ENCODE measurements at places on chromosomes 13 and 19.

- no peak for DNase-seq
Measured at GRCh38 chr13:40341096-40341471, 325.4 kb downstream of the FOXO1 start.

GRCh38 chr19:30083701-30084156 lies 141.7 kb downstream of the URI1 start:
- no peak for DNase-seq

DNA sequence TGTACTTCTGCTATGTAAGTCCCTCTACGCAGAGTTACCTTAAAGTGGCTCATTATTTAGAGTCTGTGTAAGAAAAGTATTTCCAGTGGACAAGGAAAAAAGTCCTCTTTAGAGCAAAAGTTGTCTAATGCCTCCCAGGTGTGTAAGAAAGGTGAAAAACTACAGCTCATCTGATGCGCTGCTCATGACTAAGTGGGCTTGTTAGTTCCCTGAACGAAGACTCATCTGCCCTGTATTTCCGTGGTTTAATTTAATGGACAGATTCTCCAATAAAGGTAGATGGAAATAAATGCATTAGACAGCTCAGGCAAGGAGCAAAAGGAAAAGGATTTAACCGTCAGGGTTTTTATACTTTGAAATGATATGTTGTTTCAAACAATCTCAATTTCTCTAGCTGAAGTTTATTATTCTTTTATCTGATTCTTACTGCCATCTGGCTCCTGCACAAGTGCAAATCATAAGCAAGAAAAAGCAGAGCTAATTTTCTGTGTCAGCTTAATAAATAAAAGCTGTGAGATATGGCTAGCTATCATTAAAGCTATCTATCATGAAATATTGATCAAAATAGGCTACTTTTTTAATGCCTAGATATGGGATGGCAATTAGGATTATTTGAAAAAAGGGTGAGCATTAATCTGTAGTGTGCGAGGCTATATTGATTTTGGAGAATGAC lies 73.7 kb upstream of the PCDH9 start:
- no peak for DNase-seq

GRCh38 chr13:110268061-110268460 lies 38.9 kb downstream of the COL4A1 start:
- DNase-seq: no peak

DNA sequence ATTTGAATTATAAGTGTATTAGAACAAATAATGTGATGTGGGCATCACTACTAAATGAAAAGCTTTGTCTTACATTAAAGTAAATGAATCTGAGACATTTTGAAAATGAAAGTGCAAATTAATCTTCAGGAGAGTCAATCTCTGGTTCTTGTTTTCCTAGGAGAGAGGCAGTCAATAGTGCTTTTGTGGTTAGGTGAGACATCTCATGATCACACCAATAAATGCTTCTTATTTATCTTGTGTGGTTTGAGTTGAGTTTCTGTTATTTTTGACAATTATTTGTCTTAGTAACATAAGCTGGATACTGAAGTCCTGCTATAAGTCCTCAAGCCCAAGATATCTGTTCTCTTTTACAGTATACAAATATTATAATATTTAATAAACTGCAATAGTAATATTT lies 1378.0 kb upstream of the PCDH9 start:
- no peak for DNase-seq

DNA sequence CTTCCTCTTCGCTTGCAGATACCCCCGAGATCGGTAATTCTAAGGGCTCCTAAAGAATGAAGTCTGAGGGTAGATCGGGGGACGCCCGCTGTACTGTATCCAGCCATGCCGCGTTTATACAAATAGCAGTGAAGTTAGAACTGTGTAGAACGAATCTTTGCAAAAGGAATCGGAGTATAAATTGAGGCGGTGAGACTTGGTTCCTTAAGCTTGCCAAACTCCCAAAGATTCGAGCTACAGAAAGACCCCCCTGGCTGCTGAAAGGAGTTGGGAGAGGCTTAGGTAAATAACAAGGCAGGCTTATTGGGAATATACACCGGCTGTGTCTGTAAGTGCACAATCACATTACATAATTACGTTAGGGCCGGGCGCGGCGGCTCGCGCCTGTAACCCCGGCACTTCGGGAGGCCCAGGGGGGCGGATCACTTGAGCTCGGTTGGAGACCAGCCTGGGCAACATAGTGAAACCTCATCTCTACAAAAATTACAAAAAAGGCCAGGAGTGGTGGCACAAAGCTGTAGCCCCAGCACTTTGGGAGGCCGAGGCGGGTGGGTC lies 12.2 kb downstream of the TMEM160 start:
- peak; percentile 47 for DNase-seq

- DNase-seq: no peak
Measured at GRCh38 chr19:44648631-44649251, 5.0 kb downstream of the PVR start.

GRCh38 chr13:86881390-86881789 lies 789.8 kb upstream of the SLITRK5 start:
- DNase-seq: no peak

DNA sequence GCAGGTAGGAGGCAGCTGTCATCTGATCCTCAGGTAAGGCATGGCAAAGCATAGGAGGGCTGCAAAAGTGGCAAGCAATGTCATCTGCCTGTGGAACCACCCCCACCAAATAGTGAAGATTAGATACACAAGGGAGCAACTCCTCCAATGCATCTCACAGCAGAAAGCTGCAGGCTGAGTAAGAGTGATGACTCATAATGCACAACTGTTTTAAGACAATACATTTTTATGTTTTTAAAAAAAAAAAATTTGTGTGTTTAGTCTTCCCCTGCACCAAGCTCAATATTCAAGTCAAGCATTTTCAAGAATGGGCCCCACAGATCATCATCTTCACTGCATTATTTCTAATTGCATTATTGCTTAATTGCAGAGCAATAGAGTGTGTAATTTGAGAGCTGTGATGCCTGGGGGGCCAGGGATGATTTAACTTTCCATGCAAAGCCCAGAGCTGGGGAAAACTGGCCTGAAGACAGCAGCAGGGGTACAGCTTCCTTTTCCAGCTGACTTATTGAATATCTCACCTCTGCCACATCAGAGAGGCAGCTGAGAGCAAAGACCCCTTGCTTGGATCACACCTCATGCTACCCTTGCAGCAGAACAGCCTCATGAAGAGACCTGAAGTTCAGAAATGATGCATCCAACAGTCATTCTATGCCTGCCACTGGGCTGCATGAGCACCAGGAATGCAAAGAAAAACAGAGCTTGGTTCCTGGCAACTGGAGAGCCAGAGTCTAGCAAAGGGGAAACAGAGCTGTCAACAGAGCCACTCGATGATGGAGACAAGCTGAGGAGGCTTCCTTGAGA lies 22.7 kb upstream of the POP4 start:
- no peak for DNase-seq

- DNase-seq: no peak
Measured at GRCh38 chr13:67489016-67489415, 258.9 kb upstream of the PCDH9 start.

DNA sequence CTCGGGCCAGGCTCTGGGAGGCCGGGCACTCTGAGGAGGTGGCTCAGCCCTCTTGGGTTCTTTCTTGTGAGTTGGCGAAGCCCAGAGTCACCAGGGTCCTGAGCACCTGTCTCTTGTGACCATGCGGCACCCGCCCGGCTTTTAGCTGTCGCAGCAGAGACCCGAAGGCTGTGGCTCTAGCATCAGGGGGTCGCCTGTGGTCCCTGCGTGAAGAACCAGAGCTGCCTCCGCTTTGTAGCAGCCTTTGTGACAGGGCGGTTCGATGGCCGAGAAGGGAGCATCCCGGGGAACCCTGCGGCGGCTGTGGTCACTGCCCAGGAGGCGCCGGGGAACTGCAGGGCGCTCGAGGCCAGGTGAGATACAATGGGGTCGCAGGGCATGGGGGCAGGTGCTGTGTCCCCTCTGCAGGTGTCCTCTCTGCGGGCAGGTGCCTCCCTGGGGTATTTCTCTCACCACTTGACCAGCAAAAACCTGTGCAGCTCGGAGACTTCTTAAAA lies 10.4 kb downstream of the MCF2L start:
- no peak for DNase-seq

- DNase-seq: no peak
Measured at GRCh38 chr19:11063434-11063833, 25.8 kb upstream of the LDLR start.

GRCh38 chr13:105814902-105815250 lies 720.6 kb downstream of the EFNB2 start:
- no peak for DNase-seq

DNA sequence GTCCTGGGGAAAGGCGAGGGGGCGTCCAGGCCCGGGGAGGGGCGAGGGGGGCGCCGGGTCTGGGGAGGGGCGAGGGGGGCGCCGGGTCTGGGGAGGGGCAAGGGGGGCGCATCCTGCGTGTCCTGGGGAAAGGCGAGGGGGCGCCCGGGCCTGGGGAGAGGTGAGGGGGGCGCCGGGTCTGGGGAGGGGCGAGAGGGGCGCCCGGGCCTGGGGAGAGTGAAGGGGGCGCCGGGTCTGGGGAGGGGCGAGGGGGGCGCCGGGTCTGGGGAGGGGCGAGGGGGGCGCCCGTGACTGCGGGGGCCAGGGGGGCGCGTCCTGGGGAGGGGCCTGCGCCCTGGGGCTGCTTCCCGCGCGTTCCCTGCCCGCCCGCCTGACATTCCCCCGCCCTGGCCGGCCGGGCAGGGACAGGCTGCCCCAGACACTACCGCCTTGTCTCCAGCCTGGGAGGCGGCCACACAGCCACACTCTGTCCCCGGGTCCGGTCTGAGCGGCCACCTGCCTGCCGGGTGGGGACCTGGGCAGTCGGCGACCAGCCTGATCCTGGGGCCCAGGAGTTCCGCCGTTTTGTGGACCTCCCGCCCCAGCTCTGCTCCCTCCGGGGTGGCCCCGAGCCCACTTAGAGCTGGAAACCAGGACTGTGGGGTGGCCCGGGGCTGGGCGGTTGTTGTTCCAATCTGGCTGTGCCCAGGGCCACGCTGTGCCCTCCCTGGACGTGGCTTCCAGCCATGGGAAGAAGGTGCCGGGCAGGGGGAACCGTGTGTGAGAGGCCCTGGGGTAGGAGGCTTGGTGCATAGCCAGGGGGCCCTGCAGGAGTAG lies 11.8 kb downstream of the PALM start:
- no peak for DNase-seq

DNA sequence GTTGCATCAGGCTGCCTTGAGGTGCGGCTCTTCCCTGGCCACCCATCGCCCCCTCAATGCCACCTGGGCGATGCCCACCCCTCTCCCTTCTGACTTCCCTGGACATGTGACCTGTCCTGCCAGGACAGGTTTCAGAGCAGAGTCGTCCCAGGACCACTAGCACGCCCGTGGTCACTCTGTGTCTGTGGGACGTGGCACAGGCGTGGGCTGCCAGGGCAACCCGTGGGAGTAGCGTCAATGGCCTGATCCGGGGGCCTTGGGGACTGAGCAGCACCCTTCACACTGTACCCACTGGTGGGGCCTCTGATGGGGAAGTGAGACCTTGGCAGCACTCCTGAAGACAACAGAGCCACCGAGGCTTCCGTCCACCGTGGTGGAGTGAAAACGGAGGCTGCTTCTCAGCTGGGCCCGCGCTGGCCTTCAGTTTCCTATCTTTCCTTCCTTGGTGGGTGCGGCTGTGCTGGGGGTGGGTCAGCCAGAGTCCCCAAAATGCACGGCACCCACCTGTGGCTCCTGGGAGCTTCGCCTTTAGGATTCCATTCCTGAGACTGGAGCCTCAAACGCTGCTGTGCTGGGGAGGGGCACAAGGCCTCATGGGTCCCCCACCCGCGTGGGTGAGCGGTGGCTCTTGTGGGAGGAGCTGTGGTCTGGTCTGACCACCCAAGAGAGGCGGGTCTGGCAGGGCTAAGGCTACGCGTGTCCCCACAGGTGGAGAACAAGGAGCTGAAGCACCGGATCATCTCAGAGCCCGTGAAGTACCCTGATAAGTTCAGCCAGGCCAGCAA lies 26.7 kb upstream of the TMEM255B start:
- no peak for DNase-seq

DNA sequence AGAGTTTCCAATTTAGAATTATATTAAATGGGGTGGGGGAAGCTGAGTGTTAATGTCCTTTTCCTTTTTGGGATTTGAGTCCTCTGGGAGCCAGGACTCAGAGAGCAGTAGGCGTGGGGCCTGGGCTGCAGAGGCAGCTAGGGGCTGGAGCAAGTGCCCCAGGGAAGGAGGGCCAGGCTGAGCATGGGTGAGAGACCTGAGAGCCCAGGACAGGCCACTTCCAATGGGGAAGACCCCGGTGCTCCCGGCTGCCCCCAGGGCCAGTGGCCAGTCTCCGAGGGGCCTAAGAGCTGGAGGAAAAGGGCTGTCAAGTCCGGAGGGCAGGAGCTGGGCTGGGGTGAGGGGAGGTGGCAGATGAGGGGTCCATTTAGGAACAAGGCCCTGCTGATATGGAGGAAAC lies 371.5 kb downstream of the ZNF536 start:
- DNase-seq: no peak

DNA sequence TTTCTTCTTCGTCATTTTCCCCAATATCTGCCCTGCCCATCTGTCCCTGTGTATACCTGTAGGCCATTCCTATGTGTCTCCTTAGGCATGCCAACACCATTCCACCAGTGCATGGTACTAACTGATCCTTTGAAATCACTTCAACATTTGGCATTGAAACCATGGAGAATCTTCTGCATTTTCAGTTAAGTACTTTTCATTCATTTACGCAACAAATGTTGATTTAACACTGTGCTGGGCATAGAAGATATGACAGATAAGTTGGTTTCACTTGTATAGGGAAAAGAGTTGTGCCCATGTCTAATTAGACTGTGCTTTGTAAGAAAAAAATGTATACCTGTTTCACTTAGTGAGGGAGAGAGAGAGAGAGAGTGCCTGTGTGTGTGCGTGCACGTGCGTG lies 77.9 kb upstream of the FLT1 start:
- DNase-seq: no peak

DNA sequence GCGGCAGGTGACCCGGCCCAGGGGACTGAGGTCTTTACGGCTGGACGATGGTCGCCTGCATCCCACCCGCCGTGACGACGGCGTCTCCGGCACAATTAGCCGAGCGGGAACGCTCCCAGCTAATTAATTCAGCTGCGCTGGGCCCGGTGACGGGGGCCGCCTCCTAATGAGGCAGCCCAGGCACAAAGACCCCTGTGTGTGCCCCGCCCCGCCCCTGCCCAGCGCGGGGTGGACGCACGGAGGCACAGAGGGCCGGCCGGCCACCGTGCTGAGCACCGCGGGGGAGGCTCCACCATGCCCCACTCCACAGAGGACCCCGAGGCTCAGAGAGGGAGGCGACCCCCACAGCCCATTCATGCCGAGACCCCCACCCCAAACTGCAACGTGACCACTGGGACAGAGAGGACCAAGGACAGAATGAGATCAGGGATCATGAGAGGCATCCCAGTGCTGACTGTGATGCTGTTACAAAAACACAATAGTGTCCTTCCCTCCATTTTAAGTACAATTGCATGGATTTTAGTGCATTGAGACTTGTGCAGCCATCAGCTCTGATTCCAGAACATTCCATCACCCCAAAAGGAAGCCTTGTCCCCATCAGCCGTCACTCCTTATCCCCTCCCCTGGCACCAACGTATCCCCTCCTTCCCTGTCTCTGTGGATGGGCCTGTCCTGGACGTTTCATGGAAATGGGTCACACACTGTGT lies 17.0 kb downstream of the EFNA2 start:
- no peak for DNase-seq

- DNase-seq: no peak
Measured at GRCh38 chr19:873084-873483, 13.6 kb downstream of the CFD start.

GRCh38 chr13:102441085-102441484 lies 39.2 kb upstream of the FGF14 start:
- no peak for DNase-seq

Data from Calu3 (cell line).